Stimulated activated CD8-positive, alpha-beta memory T cell treated with anti-CD3 and anti-CD28 coated beads, Interleukin-4, amount 100 ng/mL, for 1 hour (primary cell): ENCODE measurements at places on chromosomes 4 and X.

GRCh38 chr4:145613566-145614232 lies 5.5 kb upstream of the MMAA start:
- no peak for DNase-seq

GRCh38 chrX:136347706-136348105 lies 46.9 kb downstream of the ADGRG4 start:
- DNase-seq = no peak

GRCh38 chrX:129632443-129632842 lies 22.3 kb downstream of the APLN start:
- no peak for DNase-seq

DNA sequence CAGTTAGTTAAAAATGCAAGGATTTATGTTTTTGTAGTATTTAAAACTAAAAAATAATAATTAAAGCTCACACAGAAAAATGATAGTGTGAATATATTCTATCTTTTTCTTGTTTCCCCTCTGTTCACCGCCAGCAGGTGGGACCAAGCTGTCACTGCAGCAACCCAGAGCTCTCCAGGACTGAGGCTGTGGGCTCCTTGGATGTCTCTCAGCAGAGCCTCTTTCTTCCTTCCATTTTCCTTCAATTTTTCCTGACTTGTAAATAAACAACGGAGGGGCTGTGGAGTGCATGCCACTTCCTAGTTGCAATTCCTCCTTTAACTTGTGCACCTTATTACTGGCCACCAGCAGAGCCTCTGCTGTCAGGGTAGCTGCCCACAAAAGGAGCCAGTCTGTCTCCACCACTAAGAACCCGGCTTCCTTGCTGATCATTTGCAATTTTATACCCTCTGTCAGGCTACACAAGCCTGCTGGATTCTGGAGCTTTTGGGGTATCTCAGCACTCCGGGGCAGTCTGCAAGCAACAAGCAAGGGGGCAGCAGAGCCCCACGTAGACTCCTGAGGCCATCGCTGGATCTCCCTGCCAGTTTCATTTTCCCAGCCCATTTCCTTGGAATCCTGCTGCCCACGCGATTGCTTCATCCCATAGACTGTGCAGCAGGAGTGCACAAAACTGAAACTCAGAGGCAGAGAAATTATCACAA lies 1467.4 kb downstream of the C4orf33 start:
- DNase-seq = no peak

DNA sequence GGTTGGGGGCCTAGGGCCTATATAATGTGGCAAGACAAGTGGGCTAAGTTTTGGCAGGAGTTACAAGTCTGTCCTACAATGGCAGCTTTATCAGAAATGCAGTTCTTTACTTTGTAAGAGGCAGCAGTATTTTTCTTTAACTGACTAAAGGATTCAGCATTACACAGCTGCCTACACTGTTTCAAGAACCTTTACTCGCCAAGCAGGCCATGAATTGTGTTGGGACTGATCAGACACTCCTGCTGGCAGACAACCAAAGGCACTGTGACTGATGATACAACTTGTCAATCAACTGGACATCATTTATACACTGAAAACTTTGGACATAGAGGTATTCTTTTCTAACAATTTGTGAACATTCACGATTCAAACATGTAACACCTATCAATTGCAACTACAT lies 4.3 kb downstream of the MORC4 start:
- DNase-seq = no peak

- no peak for DNase-seq
These were observed 131.0 kb downstream of the PDGFRA start for GRCh38 chr4:54359919-54360650.

DNA sequence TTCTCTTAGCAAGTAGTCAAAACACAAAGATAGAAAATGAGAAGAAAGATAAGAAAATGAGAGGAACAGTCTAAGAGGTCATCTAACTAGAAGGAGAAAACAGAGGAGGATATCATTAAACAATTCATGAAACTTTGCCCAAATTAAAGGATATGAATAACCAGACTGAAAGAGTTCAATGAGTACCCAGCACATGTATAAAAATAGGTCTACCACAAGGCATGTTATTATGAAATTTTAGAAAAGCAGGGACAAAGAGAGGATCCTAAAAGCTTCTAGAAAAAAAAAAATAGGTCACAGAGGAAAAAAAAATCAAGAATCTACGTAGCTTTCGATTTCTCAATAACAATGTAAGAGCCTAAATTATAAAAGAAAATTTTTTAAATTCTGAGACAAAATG lies 118.5 kb downstream of the WDFY3 start:
- DNase-seq = no peak

GRCh38 chr4:127686658-127687057 lies 43.5 kb upstream of the SLC25A31 start:
- DNase-seq = no peak

GRCh38 chrX:79704325-79704724 lies 310.2 kb upstream of the TBX22 start:
- no peak for DNase-seq

GRCh38 chr4:53130896-53131561 lies 234.8 kb downstream of the SCFD2 start:
- DNase-seq = no peak

DNA sequence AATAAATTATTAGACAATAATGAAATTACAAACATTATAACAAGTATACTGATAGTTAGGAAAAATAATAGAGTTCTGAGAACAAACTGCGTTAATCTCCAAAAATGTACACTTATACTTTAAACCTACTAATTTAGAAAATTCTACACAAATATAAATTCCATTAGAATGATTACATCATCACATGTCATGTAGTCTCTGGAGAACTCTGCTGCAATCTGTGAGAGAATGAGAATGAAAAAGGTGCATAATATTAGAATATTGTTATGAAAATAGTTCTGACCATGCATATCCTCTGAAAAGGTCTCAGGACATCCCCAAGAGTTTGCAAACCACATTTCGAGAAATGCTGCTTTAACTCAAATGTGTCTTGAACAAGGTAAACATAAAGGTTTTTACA lies 11.4 kb downstream of the GUCY1A1 start:
- DNase-seq = no peak

- DNase-seq = no peak
These were observed 53.6 kb downstream of the GRK4 start for GRCh38 chr4:3016961-3017360.

DNA sequence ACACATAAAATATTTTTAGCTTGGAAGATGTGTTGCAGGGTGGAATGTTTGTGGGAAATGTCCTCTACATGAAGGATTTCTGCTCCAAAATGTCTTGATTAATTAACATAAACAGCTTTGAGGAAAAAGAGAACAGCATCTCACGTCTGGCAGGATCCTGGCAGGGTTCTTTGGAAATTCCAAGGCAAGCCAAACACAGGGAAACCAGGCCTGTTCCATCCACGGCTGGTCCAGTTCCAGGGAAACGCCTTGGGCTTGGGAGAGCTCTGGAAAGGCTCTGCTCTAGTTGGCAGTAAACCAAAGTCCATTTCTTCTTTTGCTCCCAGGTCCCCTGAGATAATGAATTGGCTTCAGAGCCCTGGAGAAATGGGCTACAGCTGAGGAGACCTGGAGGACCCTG lies 42.4 kb upstream of the GAB1 start:
- DNase-seq = no peak

- no peak for DNase-seq
These were observed 8.7 kb downstream of the RHOH start for GRCh38 chr4:40205259-40206198.

GRCh38 chr4:54218736-54219135 lies 10.4 kb upstream of the PDGFRA start:
- DNase-seq = no peak

DNA sequence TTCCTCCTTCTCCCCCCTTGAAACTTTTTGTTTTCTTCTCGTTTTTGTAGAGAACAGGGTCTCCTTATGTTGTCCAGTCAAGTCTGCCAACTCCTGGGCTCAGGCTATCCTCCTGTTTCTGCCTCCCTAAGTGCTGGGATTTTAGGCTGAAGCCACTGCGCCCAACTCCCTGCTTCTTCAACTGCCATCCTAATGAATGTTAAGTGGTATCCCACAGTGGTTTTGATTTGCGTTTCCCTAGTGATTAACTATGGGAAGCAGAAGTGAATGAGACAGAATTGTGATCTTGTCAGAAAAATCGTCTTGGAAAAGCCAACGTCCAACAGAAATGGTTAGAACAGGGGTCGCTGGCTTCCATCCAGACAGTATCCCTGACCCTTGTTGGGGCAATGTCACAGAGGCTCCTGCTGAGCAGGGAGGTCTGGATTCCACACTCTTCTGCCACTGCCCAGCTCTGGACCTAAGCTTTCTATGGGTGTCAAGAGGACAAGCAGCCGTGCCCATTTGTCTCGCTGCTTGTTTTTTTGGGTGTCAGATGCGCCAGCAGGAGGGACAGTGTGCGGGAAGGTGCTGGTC lies 869 bp upstream of the ADD1 start:
- DNase-seq = no peak

- DNase-seq = no peak
These were observed 67.0 kb downstream of the SEL1L3 start for GRCh38 chr4:25795566-25796454.

GRCh38 chrX:138742217-138742616 lies 30.7 kb upstream of the FGF13 start:
- DNase-seq = no peak

GRCh38 chr4:90080116-90080515 lies 47.1 kb upstream of the CCSER1 start:
- DNase-seq = no peak

- no peak for DNase-seq
These were observed 253.7 kb downstream of the GRXCR1 start for GRCh38 chr4:43146198-43146597.

- no peak for DNase-seq
These were observed 83.7 kb downstream of the ACOX3 start for GRCh38 chr4:8356856-8357255.
